ENCODE measurements at places on chromosomes 4 and X. TPM values are rescaled to one million over a fixed set of nuclear protein-coding genes. Genes with fewer than 3 reads are reported as not detected.

GRCh38 chrX:150664290-150664689 lies 28.9 kb upstream of the MTMR1 start:
- H3K36me3 ChIP-seq: no peaks in the 10 kb centered on the region
- DNase-seq: peak; percentile 83
- no peaks in the 10 kb centered on the region for H3K4me1 ChIP-seq
- no peak overlapping the region for H3K4me3 ChIP-seq
- no peaks in the 10 kb centered on the region for H3K27me3 ChIP-seq
- peak overlapping the region; percentile 4 for H3K27ac ChIP-seq

DCAF4L1 gene
- 0.03 TPM for total RNA-seq

SULT1E1 gene
- total RNA-seq: 0.13 TPM

DNA sequence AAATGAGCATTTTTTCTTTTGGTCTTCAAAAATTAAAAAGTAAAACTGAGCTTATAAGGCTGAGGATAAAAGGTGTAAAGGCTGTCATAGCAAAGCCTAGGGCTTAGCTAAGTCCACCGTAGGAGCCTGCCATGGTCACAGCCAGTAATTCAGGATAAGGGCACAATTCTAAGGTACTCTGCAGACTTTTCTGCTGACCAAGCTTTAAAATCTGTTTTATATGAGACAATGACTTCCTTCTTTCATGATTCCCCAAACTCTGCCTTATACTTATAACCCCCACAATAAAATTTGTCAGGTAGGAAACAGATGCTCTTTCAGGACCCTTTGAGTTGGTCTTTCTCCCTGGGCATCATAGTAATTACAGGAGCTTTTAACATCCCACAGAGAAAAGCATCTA lies 138.5 kb downstream of the COL4A6 start:
- no peaks in the 10 kb centered on the region for H3K36me3 ChIP-seq
- H3K4me3 ChIP-seq: no peak overlapping the region
- H3K27ac ChIP-seq: no peak overlapping the region
- no peaks in the 10 kb centered on the region for H3K27me3 ChIP-seq

- no peak overlapping the region for H3K27ac ChIP-seq
Observed at GRCh38 chrX:10450959-10451355, 169.4 kb downstream of the MID1 start.

All from pancreas (tissue), 10 donors.